ENCODE measurements at places on chromosomes 2 and 18. TPM values are rescaled to one million over a fixed set of nuclear protein-coding genes. Genes with fewer than 3 reads are reported as not detected.

The PROKR1 gene
- not detected for total RNA-seq

The ZBTB7C gene
- under 0.01 TPM for total RNA-seq

The CIDEA gene
- 0.14 TPM for total RNA-seq

The KYNU gene
- total RNA-seq, result 4.6 TPM

The MYO1B gene
- total RNA-seq, result 143 TPM

The RAB6D gene
- total RNA-seq, result not detected

The NTSR2 gene
- total RNA-seq, result not detected
